ENCODE measurements at places on chromosomes 11 and 22.

GRCh38 chr22:33440756-33441155, 382.6 kb upstream of the SYN3 start:
- no peak for DNase-seq

GRCh38 chr22:29948385-29948769, 65.4 kb downstream of the MTMR3 start:
- DNase-seq: no peak

DNA sequence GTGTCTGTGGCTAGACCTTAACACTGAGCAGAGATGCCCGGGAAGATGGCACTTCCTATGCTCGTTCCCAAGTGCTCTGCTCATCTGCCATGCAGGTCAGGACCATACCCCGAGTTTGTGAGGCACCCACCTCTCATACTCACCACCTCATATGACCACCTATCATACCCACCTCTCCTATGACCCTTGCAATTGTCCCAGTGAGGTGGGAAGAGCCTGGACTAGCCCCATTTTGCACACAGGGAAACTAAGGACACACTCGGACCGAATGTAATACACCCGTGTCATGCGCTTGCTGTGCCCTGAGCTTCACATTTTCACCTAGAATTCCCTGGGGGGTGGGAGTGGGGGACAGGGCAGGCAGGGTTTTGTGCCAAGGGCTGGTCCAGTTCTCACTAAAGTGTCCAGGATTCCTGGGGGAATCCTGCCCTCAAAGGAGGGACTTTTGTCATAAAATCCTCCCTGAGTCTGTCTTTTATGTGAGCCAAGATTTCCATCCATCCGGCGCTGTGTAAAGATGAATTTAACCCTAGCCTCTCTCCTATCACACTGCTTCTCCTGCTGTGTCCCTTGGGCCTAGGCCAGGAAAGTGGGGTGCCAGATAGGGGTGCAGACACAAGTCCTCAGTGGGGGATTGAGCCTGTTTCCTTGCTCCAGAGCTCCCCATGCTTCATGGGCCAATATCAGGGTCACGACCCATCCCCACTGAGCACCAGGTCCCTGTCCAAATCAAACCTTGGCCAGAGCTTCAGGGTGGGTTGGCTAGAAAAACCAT, 20.0 kb downstream of the TPBGL start:
- DNase-seq: no peak

GRCh38 chr11:72191961-72192381, at the start of gene FOLR1:
FOLR1 (plus strand) TSS chr11:72192140; CDS start chr11:72192174, 34 bp downstream.
- no peak for DNase-seq

GRCh38 chr11:12154871-12155668, 44.7 kb downstream of the MICAL2 start:
- no peak for DNase-seq

GRCh38 chr11:115503083-115503885, 931 bp downstream of the CADM1 start:
- no peak for DNase-seq

DNA sequence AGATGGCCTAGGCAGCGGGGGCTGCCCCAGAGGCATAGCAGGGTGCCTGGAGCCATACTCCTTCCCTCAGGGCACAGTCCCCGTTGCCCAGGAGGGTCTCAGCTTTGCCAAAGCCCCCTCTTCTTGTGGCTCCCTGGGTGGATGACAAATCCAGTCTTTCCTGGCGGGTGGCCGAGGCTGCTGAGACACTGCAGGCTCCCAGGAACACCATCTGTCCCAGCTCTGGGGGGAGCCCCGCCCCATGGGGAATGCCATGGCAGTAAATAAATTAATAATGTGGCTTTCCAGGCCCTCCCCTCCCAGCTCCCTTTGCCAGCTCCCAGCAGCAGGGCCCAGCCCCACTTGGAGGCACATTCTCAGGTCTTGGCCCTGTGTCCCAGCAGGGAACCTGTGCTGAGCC, 45.0 kb downstream of the PDE2A start:
- DNase-seq: no peak

GRCh38 chr11:69320756-69321741, 27.1 kb downstream of the MYEOV start:
- no peak for DNase-seq

DNA sequence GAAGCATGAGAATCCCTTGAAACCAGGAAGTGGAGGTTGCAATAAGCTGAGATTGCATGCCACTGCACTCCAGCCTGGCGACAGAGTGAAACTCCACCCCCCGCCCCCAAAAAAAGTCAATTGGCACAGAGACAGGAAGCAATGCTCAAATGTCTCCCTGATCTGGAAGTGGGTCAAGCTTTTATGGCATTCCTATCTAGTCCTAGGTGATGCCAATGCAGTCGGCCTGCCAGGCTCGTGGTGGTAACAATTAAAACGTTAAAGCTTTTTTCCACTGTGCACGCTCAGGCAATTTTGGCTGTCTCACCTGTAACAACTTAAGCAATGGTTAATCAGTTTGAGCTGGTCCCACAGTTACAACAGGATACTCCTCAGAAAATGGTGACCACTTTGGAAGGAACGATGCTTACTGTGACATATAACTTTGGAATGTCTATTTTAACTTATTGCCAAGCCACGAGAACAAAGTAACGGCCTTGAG, 18.9 kb upstream of the PISD start:
- DNase-seq: no peak

- no peak for DNase-seq
Observed at GRCh38 chr22:46042786-46043185, 65.8 kb upstream of the WNT7B start.

- no peak for DNase-seq
Observed at GRCh38 chr11:37040921-37041320, 442.9 kb upstream of the RAG2 start.

GRCh38 chr22:35556666-35557065, 16.0 kb downstream of the RASD2 start:
- DNase-seq: no peak

GRCh38 chr11:105720096-105720495, 110.2 kb downstream of the GRIA4 start:
- DNase-seq: no peak

DNA sequence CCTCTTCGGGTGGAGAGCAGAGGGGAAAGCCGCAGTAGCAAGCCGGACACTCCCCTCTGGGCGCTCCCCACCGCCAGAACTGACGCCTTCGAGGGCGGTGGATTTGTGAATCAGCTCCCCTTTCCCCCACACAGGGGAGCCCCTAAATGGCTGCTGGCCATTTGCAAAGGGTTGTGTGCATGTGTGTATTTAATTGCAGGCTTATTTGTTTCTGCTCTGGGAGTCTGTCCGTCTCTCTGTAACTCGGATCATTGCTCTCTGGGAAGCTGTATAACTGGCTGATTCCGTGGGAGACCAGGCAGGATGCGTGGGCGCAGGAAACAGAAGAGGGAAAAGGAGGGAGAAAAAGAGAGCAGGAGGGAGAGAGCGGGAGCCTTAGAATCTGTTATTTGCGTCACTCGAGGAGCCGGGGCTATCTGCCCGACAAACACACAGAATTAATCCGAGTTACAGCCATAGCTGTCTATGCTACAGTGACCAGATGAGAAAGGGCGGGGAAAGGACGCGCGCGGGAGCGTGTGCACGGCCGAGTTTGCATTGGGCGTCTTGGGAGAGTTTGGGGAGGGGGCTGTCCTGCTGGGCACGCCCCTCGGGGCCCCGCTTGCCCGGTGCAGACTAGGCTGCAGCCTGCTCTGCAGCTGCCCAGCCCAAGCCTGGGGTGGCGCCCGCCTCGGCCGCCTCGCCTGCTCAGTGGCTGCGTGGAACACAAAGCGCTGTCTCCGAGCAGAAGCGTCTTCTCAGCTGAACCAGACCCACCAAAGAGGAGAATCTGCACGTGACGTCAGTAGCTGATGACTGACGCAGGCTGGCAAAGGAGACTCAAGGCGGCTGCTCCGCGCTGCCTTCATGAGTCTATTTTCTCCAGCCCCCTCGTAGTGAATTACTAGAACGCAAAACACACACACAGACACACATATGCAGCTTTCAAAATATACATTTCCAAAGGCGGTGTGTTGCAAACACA, 105.3 kb upstream of the HSD17B12 start:
- no peak for DNase-seq

- DNase-seq: no peak
Observed at GRCh38 chr22:37146507-37147180, 3.1 kb downstream of the IL2RB start.

DNA sequence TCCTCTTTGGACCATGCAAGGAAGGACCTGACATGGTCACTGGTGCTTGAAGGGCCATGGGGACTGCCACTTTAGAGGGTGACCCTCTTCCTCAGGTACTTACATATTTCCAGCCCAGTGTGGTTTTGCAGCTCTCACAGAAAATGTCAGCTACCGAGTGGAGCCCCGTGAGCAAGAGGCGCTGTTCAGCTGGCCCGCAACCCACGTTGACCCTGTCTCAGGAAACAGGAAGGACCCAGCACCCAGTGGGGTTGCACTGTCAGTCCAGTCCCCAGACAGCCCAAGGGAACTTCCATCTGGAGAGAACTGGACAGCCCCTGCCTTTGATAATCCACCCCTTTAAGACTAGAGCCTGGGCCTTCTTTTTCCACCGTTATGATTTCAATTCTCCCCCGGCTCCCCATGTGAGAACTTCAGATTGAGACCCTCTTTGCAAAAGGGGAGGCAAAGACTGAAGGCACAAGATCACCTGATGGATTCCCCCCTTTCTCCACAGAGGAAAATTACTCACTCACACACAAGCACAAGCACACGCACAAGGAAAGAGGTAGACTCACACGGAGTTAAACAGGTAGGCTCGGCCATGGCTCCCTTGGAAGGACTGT, 3.4 kb downstream of the YPEL4 start:
- DNase-seq: no peak

DNA sequence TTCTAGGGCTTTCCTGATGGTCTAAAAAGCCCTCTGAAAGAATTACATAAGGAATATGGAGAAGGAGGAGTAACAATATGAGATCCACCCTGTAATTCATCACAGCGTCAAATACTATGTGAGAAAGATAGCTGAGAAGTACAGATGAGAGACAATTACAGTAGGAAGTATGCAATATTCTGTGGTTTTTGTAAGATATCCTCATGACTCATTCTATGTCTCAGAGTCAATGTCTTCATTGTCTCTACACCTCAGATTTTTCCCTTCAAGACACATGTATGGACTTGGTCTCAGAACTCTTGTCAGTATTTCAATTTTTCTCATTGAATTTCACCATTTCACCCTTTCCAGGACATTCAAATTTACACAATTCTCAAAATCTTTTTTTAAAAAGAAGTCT, 343.3 kb upstream of the CTSC start:
- DNase-seq: no peak

DNA sequence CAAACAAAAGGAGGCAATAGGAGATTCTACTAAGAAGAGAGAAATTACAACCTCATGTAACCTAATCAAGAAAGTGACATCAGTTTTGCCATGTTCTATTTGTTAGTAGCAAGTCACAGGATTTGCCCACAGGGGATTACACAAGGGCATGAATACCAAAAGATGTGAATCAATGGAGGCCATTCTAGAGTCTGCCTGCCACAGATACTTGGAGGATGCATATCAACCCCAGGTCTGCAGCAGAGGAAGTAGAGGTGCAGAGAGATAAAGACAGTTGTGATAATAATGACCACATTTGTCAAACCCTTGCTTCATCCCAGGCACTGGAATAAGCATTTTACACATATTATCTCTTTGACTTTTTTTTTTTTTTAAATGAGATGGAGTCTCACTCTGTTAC, 2.4 kb upstream of the ASCC2 start:
- DNase-seq: no peak

DNA sequence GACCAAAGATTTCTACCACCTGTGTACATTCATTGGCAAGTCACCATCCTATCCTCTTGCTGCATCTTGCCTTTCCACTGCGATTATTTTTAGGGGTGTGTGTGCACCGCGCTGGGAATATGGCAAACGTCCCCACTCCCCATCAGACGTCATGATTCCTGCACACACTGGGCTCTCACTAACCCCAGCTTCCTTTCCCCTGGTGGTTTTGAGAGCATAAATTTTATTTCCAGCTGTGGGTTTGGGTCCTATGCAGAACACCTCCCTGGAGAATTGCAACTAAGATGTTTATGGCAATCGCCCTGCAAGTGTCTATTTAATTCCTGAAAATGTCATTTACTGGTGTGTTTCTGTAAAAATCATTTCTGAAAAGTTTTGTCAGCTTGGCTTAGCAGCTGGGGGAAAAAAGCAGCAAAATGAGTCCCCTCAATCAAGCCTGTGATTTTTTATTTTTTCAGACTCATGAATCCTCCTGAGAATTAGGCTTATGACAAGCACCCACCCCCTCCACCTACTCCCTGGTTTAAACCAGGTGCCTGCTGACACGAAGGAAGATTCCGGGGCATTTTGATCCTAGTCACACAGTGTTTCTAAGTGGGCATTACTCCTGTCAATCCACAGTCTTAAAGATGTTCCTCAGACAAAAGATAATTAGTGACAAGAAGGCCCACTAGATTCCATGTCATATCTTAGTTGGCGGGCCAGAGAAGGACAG, 23.8 kb downstream of the UPB1 start:
- DNase-seq: no peak

GRCh38 chr11:69662806-69663205, 12.3 kb downstream of the LTO1 start:
- DNase-seq: no peak

DNA sequence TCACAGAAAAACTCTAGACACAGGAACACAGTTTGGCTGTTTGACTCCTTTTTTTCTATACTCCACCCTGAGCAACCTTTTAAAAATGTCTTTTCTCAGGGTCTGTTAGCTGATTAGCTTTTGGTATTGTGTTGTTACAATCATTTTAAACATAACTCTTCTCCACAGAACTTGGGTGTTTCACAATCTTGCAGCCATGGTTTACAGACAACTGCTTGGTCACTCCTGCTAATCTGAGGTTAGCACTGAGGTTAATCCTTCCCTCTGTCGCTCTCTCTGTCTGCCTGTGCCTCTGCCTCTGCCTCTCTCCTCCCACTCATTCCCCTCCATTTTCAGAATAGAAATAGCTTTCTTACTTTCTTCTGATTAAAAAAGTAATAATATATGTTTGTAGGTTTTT, 62.4 kb upstream of the ZBED5 start:
- DNase-seq: no peak

DNA sequence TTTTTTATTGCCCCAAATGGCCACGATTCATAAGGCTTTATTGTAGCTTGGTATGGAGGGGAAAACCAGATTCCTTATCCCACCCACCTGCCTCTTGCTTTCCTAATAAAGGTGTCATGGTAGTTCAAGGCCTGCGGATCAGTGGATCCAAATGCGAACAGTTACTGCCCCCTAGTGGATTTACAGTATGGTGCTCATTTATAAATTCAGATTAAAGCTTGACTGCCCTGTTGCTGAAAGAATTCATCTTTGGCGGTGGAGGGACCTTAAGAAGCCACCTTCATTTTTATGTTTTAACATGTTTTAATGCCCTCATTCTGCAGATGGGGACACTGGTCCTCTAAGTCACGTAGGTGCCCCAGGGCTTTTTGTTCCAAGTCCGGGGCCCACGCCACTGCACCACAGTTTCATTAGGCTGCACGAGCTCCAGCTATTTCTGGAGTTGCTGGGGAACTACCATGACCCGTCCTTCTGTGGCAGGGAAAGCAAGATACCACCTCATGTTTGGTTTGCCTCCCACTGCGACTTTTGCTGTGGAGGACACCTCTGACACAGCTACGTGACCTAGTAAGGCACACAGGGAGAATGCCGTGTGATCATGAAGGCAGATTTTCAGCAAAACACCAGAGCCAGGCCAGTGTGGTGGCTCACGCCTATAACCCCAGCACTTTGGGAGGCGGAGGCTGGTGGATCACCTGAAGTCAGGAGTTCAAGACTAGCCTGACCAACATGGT, 15.6 kb upstream of the INCENP start:
- peak; percentile 37 for DNase-seq
